ENCODE measurements at places on chromosomes 2 and 18. TPM values are rescaled to one million over a fixed set of nuclear protein-coding genes. Genes with fewer than 3 reads are reported as not detected.

The TMEM198 gene
- total RNA-seq, result 0.91 TPM

DNA sequence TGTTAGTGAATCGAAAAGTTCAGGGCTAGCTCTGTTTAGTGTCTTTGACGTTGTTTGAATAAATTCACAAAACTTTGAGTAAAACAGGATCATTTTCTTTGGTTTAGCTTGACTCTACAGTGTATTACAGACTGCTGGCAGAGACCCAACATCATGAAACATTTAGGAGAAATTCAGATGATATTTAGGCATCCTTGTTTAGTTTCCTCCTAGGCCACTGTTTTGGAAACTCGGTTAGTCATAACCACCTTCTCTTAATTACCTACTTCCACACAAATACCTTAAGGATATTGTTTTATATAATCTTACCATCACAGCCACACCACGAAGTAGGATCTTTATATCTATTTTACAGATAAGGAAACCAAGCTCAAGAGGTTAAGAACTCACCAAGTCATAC is 7.8 kb downstream of the LIMS1 start:
- DNase-seq, result no peak
- no peaks in the 10 kb centered on the region for H3K4me1 ChIP-seq
- H3K27me3 ChIP-seq, result no peaks in the 10 kb centered on the region
- H3K4me3 ChIP-seq, result no peak overlapping the region

The DQX1 gene
- total RNA-seq, result 0.22 TPM

DNA sequence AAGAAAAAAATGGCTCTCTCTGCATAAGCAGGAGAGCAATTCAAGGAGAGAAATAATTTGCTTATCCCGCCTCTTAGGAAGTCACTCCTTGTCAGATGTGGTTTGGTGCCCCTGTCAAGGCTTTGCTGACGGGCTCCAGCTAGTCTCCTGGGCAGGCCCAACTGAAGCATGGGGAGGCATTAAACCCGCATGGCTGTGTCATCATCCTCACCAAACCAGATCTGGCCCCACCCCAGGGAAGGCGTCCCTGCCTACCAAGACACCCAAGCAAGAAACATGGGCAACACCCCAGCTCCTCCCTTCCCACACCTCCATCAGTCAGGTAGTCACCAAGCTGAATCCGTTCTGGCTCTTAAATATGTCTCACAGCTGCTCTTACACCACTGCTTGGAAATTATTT is 108.0 kb downstream of the SGPP2 start:
- H3K36me3 ChIP-seq, result no peaks in the 10 kb centered on the region
- H3K27me3 ChIP-seq, result no peaks in the 10 kb centered on the region
- DNase-seq, result no peak
- no peak overlapping the region for H3K27ac ChIP-seq

The GPR75 gene
- total RNA-seq, result 2.0 TPM

- H3K36me3 ChIP-seq, result no peaks in the 10 kb centered on the region
- no peak overlapping the region for H3K4me3 ChIP-seq
- no peak overlapping the region for H3K27ac ChIP-seq
- DNase-seq, result no peak
These were observed 82.2 kb upstream of the ST8SIA3 start for GRCh38 chr18:57270156-57270555.

GRCh38 chr2:176269319-176270099 is at the start of gene MTX2:
TSS of gene MTX2 (plus strand) at chr2:176269442. CDS start at chr2:176269630, 188 bp downstream.
- H3K27ac ChIP-seq, result peak within 1 kb of the TSS; percentile 56
- no peaks in the 10 kb centered on the region for H3K27me3 ChIP-seq
- peak; percentile 44 for DNase-seq
- peaks cover 6% of the 10 kb centered on the region for H3K4me1 ChIP-seq
